ENCODE measurements at places on chromosomes 16 and 17. TPM values are rescaled to one million over a fixed set of nuclear protein-coding genes. Genes with fewer than 3 reads are reported as not detected.

The ARHGDIG gene
- total RNA-seq = 4.8 TPM

The CHAD gene
- total RNA-seq = not detected

DNA sequence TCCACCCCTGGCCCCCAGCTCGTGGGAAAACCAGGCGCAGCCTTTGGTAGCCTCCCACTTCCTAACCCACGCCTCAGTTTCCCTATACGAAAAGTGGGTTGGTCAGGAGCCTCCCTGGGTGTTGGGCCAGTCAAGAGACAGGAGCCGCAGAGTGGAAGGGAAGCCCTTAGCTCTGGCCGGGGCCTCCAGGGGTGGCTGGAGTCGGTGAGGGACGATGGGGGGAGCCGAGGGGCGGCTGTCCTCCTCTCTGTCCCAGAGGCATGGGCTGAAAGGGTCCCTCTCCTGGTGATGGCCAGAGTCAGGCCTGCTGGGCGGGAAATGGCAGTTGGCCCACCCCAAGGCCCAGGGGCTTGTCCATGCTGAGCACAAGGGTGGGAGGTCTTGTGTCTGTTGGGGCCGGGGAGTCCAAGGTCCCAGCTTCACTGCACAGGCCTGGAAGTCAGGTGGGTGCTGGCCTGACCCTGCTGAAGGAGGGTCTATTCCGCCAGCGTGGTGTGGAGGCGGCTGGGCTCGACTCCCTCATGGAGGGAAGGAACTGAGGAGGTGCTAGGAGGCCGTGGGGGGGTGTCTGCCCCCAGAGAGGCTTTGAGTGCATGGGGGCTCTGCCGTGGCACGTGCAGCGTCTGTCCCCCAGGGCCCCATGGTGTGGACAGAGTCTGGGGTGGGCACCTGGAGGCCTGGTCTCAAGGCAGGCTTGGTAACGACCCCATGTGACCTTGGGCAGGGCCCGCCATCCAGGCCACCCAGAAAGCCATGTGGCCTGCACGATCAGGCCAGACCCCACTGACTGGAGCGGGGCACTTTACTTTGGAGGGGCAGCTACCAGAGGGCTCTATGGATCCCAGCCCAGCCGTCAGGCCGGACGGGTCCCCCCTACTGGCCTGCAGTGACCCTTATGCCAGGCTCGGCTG, 1.1 kb downstream of the SLC16A3 start:
- H3K27ac ChIP-seq = peak overlapping the region; percentile 75
- H3K36me3 ChIP-seq = no peaks in the 10 kb centered on the region
- DNase-seq = no peak
- peaks cover 15% of the 10 kb centered on the region for H3K4me1 ChIP-seq
- H3K27me3 ChIP-seq = peaks cover 14% of the 10 kb centered on the region

GRCh38 chr16:12228602-12229499, 252.3 kb downstream of the SNX29 start:
- H3K4me3 ChIP-seq = no peak overlapping the region
- peak; percentile 65 for DNase-seq
- no peaks in the 10 kb centered on the region for H3K27me3 ChIP-seq
- H3K27ac ChIP-seq = no peak overlapping the region
- no peaks in the 10 kb centered on the region for H3K36me3 ChIP-seq
- H3K4me1 ChIP-seq = peaks cover 11% of the 10 kb centered on the region

DNA sequence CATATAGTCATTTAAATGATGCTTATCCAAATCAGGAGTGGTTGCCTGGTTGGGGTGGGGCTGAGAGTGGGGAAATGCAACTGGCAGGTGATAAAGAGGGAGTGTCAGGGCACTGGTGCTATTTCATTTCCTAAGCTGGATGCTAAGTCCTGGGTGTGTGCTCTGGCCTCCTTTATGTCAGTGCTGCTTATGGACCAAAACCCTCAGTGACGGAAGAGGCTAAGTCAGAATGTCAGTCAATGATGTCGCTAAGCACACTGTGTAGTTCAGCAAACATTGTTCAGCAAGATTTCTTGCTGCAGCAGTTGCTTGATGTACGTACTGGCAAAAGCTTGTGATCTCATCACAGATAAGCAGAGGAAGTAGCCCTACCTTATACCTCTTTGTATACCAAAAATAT, 16.4 kb upstream of the FLCN start:
- H3K27ac ChIP-seq = no peak overlapping the region
- H3K4me1 ChIP-seq = no peaks in the 10 kb centered on the region
- no peak for DNase-seq
- no peak overlapping the region for H3K4me3 ChIP-seq
- H3K27me3 ChIP-seq = no peaks in the 10 kb centered on the region
